HT1080 (cell line): ENCODE measurements at places on chromosomes 5 and 9.

DNA sequence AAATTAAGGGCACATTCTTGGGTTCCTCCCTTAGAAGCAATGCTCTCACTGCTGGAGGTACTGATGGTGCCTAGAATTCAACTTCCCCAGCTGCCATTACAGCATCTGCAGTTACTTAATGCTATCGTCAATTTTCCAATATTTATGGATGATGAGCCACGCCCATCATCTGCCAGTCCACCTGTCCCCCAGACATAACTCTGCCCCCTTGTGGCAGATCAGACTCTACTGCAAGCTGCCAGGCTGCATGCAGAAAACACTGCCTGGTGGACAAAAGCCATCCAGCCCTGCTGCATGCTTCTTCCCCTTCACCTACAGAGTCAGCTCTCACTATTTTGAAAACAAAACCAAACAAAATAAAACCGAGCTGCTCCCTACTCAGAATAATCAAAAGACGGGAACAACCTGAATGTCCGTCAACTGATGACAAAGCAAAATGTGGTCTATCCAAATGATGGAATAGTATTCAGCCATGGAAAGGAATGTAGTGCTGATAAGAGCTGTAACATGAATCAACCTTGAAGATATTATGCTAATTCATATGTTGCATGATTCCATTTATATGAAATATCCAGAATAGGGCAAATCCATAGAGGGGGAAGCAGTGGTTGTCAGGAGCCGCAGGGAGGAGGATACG is 66.4 kb downstream of the RETREG1 start:
- DNase-seq = peak; percentile 55

DNA sequence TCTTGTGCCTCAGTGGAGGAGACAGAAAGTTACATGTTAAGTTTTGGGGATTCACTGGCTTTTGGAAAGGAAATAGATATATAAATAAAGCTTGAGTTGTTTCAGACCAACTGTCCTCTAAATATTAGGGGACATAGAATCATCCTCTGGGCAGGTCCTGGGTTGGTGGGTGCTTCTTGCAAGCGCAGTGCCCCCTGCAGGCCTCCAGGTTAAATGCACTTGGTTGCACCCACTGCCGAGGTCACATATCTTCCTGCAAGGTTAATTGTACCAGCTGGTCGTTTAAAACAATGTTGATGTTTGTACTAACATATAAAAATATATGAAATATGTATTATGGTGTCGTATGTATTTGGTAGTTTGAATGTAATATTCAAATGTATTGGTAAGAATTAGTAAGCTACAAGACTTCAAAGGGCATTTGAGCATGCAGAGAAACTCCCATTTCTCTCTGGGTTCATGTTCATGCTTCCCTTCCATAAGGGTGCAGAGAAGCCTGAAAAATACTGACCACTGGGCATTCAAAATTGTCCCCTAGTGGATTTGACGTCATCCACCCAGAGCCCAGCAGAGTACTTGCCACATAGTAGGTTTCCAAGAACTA is 87.0 kb downstream of the ZNF618 start:
- DNase-seq = peak; percentile 37

- DNase-seq = no peak
These were observed 66.9 kb upstream of the SELENOP start for GRCh38 chr5:42878550-42878949.

DNA sequence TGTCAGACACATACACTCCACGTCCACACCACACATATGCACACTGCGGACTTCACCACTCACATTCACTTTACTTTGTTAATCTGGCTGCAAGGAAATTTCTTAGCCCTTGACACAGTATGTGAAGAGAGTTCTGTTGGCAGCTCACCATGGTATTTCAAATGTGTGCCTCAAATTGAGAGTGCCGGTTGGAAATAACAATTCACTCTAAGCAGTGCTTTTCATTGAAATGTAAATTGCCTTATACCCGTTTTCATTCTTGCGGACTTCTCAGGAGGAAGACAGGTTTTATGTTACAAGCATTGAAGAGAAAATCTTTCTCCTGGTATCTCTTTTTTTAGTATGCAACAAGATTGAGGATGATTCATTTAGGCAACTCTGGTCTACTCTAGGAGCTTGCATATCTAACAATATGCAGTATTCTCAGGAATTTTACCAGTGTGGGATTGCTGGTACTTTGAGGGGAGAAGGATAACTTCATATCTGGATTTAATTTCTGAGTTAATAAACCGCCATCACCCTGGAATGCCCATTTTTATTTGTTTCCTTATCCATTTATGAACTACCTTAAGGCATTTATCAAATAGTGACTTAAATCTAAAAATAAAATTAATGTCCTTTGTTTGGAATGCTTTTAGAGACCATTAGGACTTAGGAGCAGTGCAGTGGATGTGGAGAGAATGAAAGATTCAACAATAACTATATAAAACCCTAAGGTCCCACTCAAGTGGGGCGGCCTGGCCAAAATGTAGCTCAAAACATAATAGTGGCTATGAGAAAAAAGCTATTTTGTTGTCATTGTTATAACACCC is 87.0 kb downstream of the IQGAP2 start:
- DNase-seq = no peak

DNA sequence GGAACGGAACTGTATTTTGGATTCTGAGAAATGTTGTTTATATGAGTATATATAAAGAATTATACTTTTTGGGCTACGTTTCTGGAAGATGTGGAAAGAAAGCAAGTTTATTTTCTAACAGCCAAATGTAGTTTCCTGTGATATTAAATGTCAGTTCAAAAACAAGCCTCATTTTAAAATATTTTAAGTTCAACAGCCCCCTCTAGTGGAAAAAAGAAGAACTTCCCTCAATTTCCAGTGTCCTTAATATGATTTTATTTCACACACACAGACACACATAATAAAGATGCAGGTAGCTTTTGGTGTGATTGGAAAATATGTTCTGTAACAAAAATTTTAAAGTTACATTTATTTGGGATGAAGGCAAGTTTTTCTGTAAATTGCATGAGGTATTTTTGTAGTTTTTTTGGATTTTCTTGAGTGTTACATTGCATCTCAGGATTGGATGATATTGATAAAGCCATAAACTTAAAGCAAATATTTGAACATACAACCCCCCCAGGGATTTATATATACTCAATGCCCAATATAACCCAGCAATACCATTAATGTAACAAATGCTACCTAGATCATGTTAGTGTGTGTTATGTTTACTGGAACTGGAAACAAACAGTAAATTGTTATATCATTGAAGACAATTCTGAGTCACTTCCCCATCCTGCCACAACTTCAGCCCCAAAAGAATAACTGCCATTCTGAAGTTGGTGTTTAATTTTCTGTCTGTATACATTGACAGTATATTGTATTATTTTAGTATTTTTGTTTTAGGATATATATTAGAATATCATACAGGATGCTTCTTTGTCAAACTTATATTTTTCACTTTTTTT is 54.0 kb downstream of the CCDC171 start:
- peak; percentile 71 for DNase-seq

- peak; percentile 67 for DNase-seq
These were observed 292.4 kb downstream of the TRIM32 start for GRCh38 chr9:116979456-116979855.

- no peak for DNase-seq
These were observed 179.4 kb downstream of the SEMA6A start for GRCh38 chr5:116395226-116395625.

- DNase-seq = peak; percentile 52
These were observed at the start of gene NFIL3 for GRCh38 chr9:91423785-91424402. NFIL3 (minus strand) TSS chr9:91423832; CDS start chr9:91410734, 13,098 bp downstream.

GRCh38 chr9:13386935-13387733 is 107.6 kb upstream of the MPDZ start:
- DNase-seq = no peak

GRCh38 chr5:169175733-169176132 is 125.2 kb downstream of the SLIT3 start:
- DNase-seq = no peak

GRCh38 chr9:114378016-114378415 is 9.8 kb downstream of the AKNA start:
- DNase-seq = no peak

DNA sequence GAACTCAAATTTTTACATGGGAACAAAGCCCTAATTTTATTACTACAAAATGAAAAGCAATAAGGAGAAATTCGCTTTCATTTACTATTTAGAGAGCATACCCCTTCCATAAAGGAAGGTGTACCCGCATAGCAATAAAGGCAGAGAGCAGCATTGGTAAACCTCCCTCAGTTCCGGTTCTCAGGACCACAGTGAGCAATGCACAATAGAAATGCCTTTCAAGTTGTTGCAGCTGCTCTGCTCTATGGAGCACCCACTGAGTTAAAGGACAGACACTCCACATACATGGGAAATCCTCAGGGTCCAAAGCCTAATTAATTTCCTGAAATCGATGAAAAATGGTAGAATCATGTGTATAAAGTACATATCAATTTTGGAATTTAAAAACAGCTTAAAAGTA is 89.9 kb upstream of the MPDZ start:
- no peak for DNase-seq
